Cerebellar nuclear complex (tissue), 1 donor: ENCODE measurements at places on chromosomes 16 and 17.

DNA sequence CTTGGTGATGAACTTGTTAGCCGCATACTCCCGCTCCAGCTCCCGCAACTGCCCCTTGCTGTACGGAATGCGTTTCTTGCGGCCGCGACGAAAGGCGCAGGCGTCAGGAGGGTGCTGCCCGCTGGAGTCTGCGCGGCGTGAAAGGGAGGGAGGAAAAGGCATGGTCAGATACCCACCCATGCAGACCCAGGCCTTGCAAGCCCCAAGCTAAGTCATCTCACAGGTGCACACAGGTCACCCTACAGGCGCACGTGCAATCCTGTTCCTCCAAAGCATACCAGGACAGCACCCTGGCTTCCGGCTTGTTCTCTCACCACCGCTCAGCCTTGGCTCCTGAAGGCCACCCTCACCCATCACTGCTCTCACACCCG lies 1.6 kb downstream of the HOXB13 start:
- DNase-seq = no peak

- no peak for DNase-seq
These were observed 20.8 kb downstream of the GOSR2 start for GRCh38 chr17:46943501-46944393.

DNA sequence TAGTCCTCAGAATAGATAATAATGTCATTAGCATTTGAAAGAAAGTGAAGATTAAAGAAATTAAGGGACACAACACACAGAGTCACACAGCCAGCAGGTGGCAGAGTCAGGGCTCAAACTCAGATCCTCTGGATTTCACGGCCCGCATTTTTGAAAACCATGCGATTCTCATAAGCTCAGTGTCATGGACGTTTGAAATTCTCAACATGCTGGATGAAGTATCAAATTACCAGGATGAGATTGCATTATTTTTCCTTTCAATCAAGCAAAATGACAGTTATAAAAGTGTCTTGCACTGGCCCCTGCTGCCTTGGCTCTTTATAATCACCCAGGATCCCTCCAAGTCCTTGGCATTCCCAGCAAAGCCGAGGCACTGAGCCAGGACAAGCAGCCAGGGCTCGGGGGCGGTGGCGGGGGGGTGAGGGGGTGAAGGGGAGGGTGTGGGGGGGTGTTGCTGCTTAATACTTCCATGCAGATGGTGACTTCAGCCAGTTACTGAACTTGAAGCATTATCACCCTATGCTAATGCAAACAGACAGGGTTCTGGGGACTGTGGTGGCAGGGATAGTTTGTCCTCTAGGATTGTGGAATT lies 6.6 kb upstream of the BMERB1 start:
- DNase-seq = no peak

GRCh38 chr17:72887917-72888316 lies 204.6 kb downstream of the SLC39A11 start:
- DNase-seq = no peak

GRCh38 chr16:59886021-59886420 lies 1151.9 kb upstream of the GOT2 start:
- no peak for DNase-seq

DNA sequence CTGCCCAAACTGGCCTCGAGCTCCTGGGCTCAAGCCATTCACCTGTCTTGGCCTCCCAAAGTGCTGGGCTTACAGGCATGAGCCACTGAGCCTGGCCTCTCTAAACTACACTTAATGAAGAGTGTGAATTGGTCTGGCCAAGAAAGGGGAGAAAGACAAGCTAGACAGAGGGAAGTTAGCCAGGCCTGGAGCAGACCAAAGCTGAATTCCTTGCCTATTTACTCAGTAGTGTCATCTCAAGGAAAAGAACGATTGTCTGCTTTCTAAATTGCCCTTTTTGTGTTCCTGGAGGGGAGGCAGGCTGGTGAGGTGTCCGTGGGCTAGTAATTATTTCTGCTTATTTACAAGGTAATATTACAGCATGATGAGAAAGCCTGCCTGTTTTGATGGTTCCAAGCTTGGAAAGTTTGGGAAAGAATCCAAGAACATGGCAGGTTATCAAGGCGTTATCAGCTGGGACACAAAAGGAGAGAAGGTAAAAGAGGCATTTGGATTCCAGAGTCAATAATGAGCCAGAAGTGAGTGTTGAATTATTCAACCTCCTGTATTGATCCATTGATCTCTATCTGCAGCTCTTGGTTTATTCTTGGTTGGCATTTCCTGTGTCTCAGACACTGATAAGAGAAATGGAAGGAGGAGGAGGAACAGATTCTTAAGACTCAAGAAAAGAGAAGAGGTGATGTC lies 6.3 kb upstream of the CBFB start:
- no peak for DNase-seq

- no peak for DNase-seq
These were observed 24.3 kb downstream of the CENPV start for GRCh38 chr17:16328997-16329396.

- no peak for DNase-seq
These were observed 1.0 kb downstream of the RNF166 start for GRCh38 chr16:88705076-88705684.

DNA sequence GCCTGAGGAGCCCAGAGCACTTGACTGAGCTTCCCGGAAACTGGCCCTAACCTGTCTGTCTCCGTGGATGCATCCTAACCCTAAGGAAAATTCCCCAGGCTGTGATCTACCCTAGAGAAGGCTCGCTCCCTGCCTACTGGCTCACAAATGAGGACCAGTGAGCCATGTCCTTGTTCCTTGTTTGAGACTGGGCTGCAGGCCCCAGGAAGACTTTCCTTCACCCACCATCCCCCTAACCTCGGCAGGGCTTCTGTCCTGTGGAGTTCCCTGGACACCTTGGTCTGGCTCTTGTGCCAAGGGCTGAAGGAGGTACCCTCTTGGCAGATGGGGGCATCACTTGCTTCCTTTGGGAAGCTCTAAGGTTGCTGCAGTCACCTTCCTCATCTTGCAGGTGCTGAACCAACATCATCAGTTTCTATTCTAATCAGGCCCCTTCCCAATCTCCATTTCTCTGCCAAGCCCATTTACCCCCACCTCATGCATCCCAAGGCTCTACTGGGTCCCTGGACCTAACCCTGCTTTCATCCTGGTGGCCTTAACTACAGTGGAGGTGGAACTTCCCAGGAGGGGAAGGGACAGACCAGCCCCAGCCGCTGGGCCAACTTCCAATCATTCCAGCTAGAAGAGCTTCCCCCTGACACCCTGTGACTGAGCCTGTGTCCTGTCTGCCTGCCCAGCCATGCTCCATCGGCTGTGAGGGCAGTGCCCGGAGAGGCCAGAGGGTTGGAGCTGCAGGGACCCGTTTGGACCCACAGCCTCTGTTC lies 12.4 kb downstream of the RNF40 start:
- no peak for DNase-seq

GRCh38 chr17:74767111-74767516 lies 9.0 kb downstream of the NAT9 start:
- DNase-seq = no peak

GRCh38 chr16:68707340-68708152 lies 29.5 kb upstream of the CDH1 start:
- DNase-seq = no peak

GRCh38 chr16:49545741-49546448 lies 172.3 kb downstream of the C16orf78 start:
- no peak for DNase-seq

GRCh38 chr17:77892031-77892430 lies 66.5 kb upstream of the TNRC6C start:
- no peak for DNase-seq

DNA sequence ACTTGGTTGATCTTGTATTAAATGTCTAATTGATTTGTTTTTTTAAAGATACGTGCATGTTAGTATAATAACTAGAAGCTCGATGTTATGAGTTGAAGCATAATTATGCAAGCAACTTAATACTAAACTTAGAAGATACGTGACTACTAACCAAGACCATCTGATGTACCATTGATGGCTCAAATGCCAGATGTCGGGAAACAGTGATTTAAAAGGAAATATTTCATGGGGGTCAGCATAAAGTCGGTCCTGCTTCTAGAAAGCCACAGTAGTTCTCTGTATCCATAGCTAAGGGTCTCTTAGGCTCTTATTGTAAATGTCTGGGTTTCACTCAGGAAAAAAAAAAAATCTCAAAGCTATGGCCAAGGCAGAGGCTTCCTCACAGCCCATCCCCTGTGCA lies 61.2 kb upstream of the RBFOX1 start:
- DNase-seq = no peak

- DNase-seq = no peak
These were observed 57.0 kb downstream of the RAI1 start for GRCh38 chr17:17737961-17738894.

- DNase-seq = no peak
These were observed 615 bp downstream of the PHKG2 start for GRCh38 chr16:30748634-30749445.

- DNase-seq = no peak
These were observed 60.8 kb upstream of the CLEC18A start for GRCh38 chr16:69890114-69890891.

DNA sequence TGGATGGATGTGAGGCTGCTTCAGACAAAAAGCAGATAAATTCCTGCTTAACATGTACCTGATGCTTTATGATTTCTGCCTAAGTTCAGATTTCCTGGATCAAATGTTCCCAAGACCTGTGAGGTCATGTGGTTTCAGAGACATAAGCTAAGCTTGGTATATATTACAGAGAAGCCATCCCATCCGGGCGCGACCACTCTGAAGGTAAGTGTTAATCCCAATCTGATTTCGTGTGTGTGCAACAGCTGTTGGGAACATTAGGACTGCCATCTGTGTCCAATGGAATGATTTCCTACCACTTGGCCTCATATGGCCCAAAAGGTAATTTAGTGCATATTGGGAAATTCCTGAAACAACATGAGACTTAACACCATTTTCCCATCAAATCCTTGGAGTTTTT lies 199.1 kb downstream of the HS3ST3B1 start:
- no peak for DNase-seq

GRCh38 chr17:36534840-36535668 lies at the start of the genes MYO19 and PIGW:
TSS of gene MYO19 (minus strand) at chr17:36534868. CDS start at chr17:36532538, 2,330 bp downstream.
TSS of gene PIGW (plus strand) at chr17:36534987. CDS start at chr17:36537102, 2,115 bp downstream.
- DNase-seq = no peak

GRCh38 chr16:19384656-19385055 lies 33.0 kb upstream of the TMC5 start:
- DNase-seq = no peak

- DNase-seq = no peak
These were observed 23.5 kb downstream of the MPHOSPH6 start for GRCh38 chr16:82146556-82146955.

DNA sequence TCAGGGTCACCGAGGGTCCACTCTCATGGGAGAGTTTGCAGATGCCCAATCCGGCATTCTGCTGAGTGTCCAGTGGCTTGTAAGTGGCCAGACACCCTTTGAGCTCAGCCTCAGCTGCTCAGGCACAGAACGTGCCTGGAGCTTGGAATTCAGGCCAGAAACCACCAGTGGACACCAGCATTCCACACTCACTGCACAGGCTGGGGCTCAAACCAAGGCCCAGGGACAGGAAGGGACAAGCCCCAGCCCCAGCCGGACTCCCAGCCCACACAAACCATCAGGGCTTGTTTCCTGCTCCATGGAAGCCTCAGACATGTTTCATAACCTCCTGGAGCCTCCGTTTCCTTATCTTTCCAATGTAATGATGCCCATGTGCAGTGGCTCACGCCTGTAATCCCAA lies 5.0 kb upstream of the NPRL3 start:
- DNase-seq = no peak

- DNase-seq = no peak
These were observed 9.7 kb downstream of the RPA1 start for GRCh38 chr17:1839516-1839915.
